ENCODE measurements at places on chromosomes 2 and 18.
A peak's percentile ranks its signal among the peaks of the same experiment; 100 is the strongest.

DNA sequence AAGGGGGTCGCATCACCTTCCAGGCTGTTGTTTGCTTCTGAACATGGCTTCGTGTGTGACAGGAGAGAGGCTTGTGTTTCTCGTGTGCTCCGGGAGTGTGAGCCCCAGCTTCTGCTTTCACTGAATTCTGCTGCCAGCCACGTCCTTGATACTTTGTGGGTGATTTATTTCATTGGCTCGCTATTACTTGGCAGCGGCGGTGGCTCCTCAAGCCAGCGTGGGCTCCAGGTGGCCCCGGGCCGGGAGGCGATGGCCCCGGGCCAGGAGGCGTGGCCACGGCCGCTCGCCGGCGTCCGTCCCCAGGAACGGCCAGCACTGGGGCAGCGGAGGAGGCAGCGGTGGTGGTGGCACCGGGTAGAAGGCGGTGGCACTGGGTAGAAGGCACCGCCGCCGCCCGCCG is 63.1 kb downstream of the NAPG start:
- DNase-seq, result no peak

GRCh38 chr2:219186754-219187456 is 8.8 kb downstream of the RETREG2 start:
- DNase-seq, result no peak

DNA sequence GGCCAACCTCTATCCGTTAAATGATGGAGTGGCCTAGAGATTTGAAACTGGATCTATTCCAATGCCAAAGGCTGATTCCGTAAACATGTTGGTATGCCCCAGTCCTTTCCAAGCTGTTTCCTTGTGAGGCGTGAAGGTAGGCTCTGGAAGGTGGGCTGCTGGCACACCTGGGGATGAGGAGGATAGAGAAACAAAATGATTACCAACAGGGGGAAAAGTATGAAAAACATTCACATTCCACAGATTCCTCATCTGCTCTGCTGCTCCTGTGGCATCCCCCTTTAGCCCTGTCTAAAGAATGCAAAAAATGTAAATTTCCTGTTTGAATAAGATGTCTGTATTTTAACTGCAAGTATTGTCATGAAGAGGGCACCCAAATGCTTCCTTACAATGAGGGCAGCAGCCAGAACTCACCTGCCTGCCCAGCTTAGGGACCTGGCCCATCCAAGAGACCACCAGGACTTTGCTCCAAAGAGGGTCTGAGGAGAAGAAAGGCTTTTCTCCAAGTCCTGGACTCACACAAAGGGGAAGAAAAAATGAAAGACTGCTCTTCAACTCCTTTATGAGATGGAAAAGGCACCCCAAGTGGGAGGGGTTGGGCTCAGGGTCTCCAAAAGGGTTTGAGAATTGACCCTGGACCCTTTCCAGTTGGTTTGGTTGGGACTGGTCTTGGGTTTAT is 132.3 kb upstream of the PELI1 start:
- DNase-seq, result peak; percentile 94

GRCh38 chr2:63865159-63865799 is 23.6 kb downstream of the UGP2 start:
- DNase-seq, result no peak

DNA sequence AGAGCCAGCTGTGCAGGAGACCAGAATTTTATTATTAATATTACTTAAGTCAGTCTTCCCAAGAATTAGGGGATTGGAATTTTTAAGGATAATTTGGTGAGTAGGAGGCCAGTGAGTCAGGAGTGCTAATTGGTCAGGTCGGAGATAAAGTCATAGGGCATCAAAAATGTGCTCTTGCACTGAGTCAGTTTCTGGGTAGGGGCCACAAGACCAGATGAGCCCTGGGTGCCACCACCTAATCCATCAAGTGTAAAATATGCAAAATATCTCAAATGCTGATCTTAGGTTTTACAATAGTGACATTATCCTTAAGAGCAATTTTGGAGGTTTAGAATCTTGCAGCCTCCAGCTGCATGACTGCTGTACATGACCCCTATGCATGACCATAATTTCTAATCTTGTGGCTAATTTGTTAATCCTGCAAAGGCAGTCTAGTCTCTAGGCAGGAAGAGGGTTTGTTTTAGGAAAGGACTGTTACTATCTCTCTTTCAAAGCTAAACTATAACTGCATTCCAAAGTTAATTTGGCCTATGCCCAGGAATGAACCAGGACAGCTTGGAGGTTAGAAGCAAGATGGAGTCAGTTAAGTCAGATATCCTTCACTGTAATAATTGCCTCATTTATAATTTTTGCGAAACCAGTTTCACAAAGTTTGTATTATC is 215.9 kb downstream of the RNF152 start:
- no peak for DNase-seq

- no peak for DNase-seq
Measured at GRCh38 chr2:85959185-85959584, 70.4 kb upstream of the ST3GAL5 start.

- no peak for DNase-seq
Measured at GRCh38 chr2:143251681-143252080, 122.5 kb downstream of the ARHGAP15 start.

- no peak for DNase-seq
Measured at GRCh38 chr18:21834299-21834660, 93.7 kb downstream of the MIB1 start.

DNA sequence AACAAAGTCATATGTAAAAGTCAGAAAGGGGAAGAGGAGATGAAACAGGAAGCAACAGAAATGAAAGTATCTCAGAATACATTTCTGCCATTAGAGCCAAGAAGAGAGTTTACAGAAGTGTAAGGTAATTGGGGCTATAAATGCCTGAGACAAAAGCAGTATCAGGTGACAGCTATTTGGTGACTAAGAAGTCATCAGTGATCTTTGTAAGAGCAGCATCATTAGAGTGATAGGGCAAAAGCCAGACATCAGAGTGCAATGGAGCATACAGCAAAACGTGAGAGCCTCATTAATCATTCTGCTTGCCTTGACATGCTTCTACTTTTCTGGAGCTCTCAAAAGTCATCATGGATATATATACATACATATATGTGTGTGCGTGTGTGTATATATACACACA is 804.7 kb upstream of the PIK3C3 start:
- no peak for DNase-seq

- DNase-seq, result no peak
Measured at GRCh38 chr2:174484573-174484972, 2.3 kb downstream of the GPR155 start.

GRCh38 chr2:207480521-207481040 is 49.2 kb upstream of the CREB1 start:
- no peak for DNase-seq

- DNase-seq, result no peak
Measured at GRCh38 chr2:211860224-211860623, 678.4 kb downstream of the ERBB4 start.

DNA sequence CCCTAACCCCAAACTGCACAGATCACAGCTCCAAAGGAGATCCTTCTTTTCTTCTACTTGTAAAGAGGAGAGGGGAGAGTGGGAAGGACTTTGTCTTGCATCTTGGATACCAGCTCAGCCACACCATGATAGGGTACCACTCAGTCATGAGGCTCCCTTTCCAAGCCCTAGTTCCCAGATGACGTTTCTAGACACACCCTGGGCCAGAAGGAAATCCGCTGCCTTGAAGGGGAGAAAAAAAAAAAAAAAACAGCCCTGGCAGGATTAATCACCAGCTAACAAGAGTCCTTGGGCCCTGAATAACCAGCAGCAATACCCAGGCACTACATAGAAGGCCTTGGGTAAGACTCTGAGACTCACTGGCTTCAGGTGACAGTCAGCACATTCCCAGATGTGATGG is 36.9 kb downstream of the ST8SIA3 start:
- DNase-seq, result no peak

DNA sequence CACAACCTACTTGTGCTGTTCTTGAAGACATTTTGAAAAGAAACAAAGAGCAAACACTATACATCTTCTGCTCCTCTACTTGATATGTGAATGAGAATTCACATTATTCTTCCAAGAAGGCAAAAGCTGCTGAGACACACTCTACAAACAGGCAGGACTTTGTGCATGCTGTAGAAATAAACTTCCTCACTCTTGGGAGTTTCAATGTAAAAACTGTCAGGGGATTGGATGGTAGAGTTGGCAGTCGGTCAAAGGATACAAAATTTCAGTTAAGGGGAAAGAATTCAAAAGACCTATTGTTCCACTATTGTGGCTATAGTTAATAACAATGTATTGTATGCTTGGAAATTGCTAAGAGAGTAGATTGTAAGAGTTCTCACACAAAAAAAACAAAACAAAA is 196.3 kb downstream of the MC4R start:
- no peak for DNase-seq

GRCh38 chr2:178846458-178846802 is 39.2 kb upstream of the TTN start:
- DNase-seq, result no peak

DNA sequence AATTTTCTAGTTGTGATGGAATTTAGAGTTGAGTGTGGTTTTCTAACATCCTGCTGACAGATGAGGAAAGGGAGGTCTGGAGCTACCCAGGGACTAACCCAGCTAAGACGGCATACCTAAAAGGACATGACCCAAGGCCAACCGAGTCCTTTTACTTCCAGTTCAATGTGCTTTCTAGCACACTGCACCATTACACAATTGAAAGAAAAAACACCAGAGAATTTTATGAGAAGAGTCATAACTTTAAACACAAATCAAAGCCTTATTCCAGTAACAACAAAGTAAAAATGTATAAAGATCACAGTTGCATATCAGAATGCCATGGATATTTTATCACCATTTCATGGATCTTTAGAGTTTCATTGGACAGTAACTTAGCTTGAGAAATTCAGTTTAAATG is 480.3 kb downstream of the MEIS1 start:
- DNase-seq, result no peak

DNA sequence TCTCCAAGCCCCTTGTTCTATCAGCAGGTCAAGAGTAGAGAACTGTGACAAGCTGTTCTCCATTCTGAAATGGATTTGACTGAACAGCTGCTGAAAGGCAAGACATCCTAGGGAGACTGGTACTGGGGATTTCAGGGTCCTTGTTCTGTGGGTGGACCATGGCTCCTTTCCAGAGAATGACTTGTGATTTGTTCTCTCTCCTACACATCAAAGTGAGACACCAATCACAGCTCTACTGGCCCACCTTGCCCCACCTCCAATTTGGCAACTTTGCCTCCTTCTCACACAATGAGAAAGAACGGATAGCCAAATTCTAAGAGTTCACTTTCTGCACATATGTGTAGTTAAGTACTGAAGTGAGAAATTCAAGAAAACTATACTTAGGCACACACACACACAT is 67.4 kb downstream of the BCL11A start:
- DNase-seq, result no peak
